Activated CD8-positive, alpha-beta memory T cell treated with anti-CD3 and anti-CD28 coated beads for 4 hours (primary cell): ENCODE measurements at places on chromosomes 5 and 9.

DNA sequence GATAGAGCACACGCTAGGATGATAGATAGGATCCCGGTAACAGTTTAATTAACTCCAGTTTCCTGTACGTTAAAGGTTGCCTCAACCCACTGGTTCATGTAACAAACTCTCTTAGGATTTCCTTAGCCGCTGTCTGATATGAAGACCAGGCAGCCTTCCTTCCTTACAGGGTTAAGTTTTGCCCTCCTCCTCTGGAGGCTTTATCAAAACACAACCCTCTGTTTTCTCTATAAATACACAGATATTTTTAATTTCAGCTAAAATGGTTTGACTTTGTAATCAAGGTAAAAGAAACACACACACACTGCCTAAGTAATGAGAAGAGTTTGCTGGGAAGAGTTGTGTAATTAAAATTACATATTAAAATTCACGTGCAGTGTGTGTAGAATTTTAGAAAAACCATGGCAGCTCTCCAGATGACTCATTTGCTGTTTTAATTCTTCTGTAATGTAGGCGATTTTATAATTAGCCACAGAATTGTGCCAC is 369.8 kb downstream of the CSNK1G3 start:
- DNase-seq, result no peak

DNA sequence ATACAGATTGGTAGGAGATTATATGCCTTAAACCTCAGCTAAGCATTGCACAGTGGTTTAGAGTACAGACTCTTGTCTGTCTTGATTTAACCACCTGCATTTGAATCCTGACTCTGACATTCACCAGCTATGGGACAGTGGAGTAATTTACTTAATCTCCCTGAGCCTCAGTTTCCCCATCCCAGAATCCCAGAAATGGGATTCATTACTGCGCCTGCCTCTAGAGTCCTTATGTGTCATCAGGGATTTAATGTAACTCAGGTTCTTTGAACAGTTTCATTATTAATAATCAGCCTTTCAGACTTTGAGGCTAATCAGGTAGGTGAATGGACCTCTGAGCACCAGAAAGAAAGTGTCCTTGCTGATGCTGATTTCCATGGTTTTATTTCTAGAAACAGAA is 149.1 kb downstream of the SMARCA2 start:
- DNase-seq, result no peak

DNA sequence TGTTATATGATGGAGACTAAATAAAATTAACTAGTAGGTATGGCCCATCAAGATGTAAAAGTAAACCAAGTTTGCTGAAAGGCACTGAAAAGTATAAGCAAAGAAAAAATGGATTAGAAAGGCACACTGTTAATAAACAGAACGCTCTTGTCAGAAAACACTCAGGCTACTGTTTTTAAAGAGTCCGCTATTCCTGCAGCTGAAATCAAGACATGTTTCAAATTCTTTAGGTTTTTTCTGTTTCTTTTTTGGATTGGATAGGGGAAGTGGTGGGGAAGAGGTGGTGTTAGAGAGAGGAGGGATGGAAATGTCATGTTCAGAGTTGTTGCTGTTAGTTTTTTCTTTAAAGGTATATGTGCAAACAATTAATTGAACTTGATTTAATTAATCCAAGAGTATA is 17.5 kb downstream of the OSTF1 start:
- DNase-seq, result no peak

DNA sequence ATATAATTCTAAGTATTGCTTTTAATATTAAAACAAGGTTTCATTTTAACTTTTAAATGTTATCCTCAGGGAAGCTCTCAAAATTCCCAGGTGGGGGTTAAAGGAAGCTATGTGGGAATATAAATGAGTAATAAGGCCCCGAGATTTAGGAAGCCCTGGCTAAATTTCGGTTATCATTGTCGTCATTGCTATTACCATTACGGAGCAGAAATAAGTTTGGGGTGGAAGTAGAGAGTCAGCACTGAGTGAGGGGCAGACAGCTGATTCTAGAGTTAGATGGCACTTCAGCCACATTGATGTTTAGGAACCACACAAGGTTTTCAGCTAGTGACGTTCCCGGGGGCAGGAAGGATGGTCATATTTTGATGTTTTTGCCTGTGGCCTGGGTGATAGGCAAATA is 74.9 kb downstream of the NREP start:
- no peak for DNase-seq

DNA sequence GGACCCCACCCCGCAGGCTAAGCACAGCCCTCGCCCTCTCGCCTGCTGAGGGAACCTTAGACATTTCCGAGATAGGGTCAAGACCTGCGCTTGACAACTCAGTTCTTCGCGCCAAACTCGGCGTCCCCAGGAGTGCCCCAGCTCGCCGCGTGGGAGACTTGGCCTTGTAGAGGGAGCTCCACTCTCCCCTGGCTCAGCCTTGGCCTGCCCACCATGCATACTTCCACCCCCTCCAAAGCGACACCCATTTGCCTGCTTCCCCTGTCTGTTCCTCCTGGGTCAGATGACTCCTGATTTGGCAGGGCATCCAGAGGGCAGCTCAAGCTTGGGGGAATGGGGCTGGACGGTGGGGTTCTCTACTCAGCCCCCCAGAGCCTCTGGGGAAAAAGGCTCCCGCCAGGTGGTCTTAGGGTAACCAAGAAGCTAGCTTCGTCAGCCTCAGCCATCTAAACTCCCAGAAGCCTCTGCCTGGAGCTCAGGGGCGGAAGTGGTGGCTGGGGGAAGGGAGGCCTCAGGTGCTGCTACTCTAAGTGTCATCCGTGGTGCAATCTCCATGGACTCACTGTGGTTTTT is 560 bp downstream of the DOCK2 start:
- peak; percentile 48 for DNase-seq

- no peak for DNase-seq
Measured at GRCh38 chr5:1432296-1432695, 12.9 kb downstream of the SLC6A3 start.

GRCh38 chr5:66708368-66708767 is 112.2 kb downstream of the MAST4 start:
- DNase-seq, result no peak

- no peak for DNase-seq
Measured at GRCh38 chr9:3138231-3139229, 294.6 kb upstream of the PUM3 start.
